ENCODE measurements at places on chromosomes 5 and 9. TPM values are rescaled to one million over a fixed set of nuclear protein-coding genes. Genes with fewer than 3 reads are reported as not detected.
A peak's percentile ranks its signal among the peaks of the same experiment; 100 is the strongest.

DNA sequence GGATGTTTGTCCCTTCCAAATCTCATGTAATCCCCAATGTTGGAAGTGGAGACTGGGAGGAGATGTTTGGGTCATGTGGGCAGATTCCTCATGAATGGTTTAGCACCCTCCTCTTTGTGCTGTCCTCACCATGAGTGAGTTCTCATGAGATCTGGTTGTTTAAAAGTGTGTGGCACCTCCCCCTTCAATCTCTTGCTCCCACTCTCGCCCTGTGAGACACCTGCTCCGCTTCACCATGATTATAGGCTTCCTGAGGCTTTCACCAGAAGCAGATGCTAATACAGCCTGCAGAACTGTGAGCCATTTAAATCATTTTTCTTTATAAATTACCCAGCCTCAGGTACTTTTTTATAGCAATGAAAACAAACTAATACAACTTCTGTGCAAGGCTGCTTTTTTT is 127.3 kb upstream of the CCDC152 start:
- no peak overlapping the region for H3K4me3 ChIP-seq
- no peaks in the 10 kb centered on the region for H3K27me3 ChIP-seq
- H3K36me3 ChIP-seq: no peaks in the 10 kb centered on the region

DNA sequence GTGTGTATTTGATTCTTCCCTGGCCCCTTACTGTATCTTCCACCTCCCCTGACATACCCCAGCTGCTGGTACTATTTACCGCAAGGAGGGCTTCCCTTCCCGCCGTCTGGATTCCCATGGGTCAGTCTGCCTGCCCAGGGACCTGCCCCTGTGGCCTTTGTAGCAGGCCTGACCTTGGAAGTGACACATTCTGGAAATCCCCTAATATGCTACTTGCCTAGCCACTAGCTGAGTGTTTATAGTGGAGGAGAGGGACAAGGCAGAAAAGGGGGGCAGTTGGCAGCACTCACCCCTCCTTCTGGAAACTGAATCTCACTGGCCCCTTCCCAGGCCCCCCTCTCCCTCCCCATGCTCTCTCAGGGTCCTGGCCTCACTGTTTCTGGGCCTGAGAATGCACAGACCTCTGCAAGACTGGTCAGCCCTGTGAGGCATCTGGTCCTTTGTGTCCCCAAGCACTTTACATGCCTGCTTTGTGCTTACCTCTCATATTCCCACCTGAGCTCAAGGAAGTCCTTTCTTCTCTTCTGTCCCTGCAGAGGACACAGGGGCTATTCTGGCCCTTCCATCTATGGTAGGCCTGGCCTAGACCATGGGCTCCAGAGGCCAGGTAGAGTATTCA is 8.2 kb upstream of the CCL21 start:
- H3K36me3 ChIP-seq: no peaks in the 10 kb centered on the region
- H3K4me1 ChIP-seq: no peaks in the 10 kb centered on the region
- no peak overlapping the region for H3K27ac ChIP-seq
- no peak for DNase-seq

Gene PAX5
- total RNA-seq: not detected

Gene AK8
- 0.26 TPM for total RNA-seq

GRCh38 chr9:840343-840742 is 1.2 kb upstream of the DMRT1 start:
- no peaks in the 10 kb centered on the region for H3K4me1 ChIP-seq
- H3K27ac ChIP-seq: no peak overlapping the region
- no peaks in the 10 kb centered on the region for H3K36me3 ChIP-seq
- no peak for DNase-seq

DNA sequence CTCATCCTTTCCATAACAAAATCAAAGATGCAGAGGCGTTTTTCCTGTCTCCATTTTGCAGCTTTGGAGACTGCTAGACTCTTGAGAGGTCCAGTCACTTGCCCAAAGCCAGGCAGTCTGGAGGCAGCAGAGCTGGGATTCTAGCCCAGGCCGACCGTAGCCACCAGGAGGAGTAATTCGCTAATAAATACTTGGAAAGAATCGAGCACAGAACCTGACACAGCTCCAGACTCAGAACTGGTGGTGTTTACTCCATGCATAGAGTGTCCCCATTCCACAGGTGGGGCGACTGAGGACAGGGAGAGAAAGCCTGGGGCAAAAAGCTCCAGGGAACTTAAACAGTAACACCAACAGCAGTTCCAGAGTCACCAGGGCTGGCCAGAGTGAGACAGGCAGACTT is 10.7 kb upstream of the CERCAM start:
- no peak overlapping the region for H3K4me3 ChIP-seq
- H3K4me1 ChIP-seq: no peaks in the 10 kb centered on the region
- peak; percentile 25 for DNase-seq
- H3K27ac ChIP-seq: no peak overlapping the region
- H3K27me3 ChIP-seq: peaks cover under 1% of the 10 kb centered on the region

DNA sequence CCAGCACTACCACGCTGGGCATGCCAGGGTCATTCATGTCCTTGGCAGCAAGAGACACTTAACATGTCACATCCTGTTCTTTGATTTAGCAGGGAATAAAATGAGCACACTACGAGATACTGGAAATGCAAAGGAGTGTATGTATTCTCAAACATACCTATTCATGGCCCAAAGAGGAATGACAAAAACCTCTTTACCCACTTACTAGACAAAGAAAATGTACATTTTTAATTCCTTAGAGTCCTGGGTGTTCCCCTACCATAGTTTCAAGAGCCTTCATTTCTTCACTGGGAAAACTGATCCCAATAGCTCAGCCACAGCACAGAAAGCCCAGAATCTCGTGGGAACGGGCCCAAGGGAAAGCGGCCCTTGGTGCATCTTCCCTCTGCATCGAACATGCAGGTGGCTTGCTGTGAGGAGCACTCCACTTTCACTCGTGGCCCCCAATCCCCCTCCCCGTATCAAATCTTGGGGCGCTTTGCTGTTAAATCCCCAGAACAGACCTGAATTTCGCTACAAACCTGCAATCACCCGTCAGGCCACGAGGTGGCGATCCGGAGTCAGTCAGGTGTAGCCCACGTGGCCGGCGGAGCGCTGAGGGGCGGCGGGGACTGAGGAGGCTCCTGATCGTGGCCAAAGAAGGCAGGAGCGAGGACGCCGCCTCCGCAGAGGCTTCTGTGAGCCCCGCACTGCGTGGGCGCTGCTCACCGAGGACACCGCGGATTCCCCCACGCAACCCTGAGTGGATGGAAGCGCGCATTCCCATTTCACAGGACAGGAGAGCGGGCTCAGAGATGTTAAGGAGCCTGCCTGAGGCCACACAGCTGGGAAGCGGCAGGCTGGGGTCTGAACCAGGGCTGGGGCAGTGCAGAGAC is 91.4 kb downstream of the LMX1B start:
- peaks cover 8% of the 10 kb centered on the region for H3K4me1 ChIP-seq
- peaks cover 3% of the 10 kb centered on the region for H3K27me3 ChIP-seq
- H3K36me3 ChIP-seq: no peaks in the 10 kb centered on the region
- DNase-seq: peak; percentile 48
- peak overlapping the region; percentile 10 for H3K4me3 ChIP-seq

Gene TRPM6
- total RNA-seq: under 0.01 TPM

GRCh38 chr5:11377896-11378295 is 526.4 kb downstream of the CTNND2 start:
- no peaks in the 10 kb centered on the region for H3K36me3 ChIP-seq
- no peaks in the 10 kb centered on the region for H3K4me1 ChIP-seq
- no peak overlapping the region for H3K27ac ChIP-seq
- H3K4me3 ChIP-seq: no peak overlapping the region
- H3K27me3 ChIP-seq: no peaks in the 10 kb centered on the region

DNA sequence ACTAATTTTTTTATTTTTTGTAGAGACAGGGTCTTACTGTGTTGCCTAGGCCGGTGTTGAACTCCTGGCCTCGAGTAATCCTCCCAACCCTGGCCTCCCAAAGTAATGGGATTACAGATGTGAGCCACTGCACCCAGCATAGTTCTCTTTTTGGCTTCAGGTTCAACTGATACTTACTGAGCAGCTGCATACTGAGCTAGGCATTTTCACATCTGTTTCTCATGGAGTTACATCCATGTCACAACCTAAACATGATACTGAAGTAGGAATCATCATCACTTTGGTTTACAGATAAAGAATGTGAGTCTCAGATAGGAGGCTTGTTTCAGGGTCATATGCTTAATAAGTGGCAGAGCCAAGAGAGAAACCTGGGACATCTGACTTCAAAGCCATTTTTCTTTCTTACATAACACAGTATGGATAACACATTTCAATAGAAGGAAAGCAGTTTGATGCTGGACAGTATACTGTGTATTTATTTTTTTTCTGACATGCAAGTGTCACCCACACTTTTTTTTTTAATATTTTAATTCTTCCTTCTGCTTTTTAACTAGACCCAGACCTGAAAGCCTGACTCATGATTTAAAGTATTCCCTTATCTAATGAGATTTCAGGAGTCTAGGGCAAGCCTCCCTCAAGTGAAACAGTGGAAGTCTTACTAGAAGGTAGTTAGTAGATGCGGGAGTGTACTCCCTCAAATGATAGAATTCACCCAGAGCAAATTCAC is 90.8 kb downstream of the HACD4 start:
- H3K27me3 ChIP-seq: no peaks in the 10 kb centered on the region
- H3K36me3 ChIP-seq: no peaks in the 10 kb centered on the region
- H3K4me1 ChIP-seq: peaks cover 2% of the 10 kb centered on the region
- no peak for DNase-seq

- H3K27me3 ChIP-seq: peaks cover 3% of the 10 kb centered on the region
- no peaks in the 10 kb centered on the region for H3K4me1 ChIP-seq
- H3K27ac ChIP-seq: no peak overlapping the region
- H3K36me3 ChIP-seq: no peaks in the 10 kb centered on the region
Measured at GRCh38 chr5:77906806-77907205, 130.7 kb upstream of the TBCA start.

- DNase-seq: no peak
- no peak overlapping the region for H3K4me3 ChIP-seq
- peak overlapping the region; percentile 73 for H3K27ac ChIP-seq
- peaks cover 4% of the 10 kb centered on the region for H3K27me3 ChIP-seq
- peaks cover 22% of the 10 kb centered on the region for H3K4me1 ChIP-seq
Measured at GRCh38 chr5:963310-963672, 45.3 kb upstream of the NKD2 start.

GRCh38 chr9:136291306-136292025 is 12.4 kb downstream of the CCDC187 start:
- no peak overlapping the region for H3K27ac ChIP-seq
- peaks cover 5% of the 10 kb centered on the region for H3K27me3 ChIP-seq
- H3K4me3 ChIP-seq: no peak overlapping the region
- no peak for DNase-seq
- H3K36me3 ChIP-seq: no peaks in the 10 kb centered on the region

DNA sequence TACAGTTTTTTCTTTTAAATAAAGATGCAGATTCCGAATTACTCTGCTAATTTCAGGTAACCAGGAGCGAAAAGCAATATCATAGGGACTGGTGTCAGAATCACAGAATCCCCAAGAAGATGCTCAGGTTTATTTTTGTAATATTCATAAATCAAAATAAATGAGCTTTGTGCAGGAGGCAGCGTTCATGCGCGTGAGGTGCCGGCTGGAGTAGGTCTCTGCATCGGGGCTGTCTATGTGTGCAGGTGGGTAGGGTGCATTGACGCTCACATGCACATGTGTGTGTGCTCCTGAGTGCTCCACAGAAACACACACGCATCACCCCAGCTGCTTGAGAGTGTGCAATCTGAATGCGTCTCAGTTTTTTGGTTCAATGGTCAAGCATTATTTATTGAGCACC is 226.4 kb downstream of the PBX3 start:
- no peak overlapping the region for H3K4me3 ChIP-seq
- no peaks in the 10 kb centered on the region for H3K36me3 ChIP-seq
- no peaks in the 10 kb centered on the region for H3K4me1 ChIP-seq
- no peaks in the 10 kb centered on the region for H3K27me3 ChIP-seq
- no peak overlapping the region for H3K27ac ChIP-seq
- no peak for DNase-seq

DNA sequence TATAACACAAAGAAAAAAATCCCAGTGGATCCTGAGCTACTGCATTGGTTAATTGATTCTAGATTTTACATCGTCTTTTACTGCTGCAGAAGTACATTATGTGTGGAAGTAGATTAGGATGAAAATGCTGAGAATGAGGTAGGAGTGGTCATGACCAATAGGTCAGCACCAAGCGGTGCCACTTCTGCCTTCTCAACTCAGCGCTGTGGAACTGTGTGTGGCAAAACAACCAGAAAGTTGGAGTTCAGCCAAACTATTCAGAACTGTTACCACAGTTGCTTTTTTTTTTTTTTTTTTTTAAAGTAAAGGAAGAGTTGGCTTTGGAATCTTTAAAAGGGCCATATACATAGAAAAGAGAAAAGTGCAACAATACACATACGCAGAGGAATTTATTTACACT is 24.2 kb downstream of the POU5F2 start:
- DNase-seq: peak; percentile 62
- no peaks in the 10 kb centered on the region for H3K36me3 ChIP-seq
- no peak overlapping the region for H3K4me3 ChIP-seq
- H3K4me1 ChIP-seq: no peaks in the 10 kb centered on the region
- no peaks in the 10 kb centered on the region for H3K27me3 ChIP-seq
- H3K27ac ChIP-seq: no peak overlapping the region

Gene ENHO
- total RNA-seq: under 0.01 TPM

DNA sequence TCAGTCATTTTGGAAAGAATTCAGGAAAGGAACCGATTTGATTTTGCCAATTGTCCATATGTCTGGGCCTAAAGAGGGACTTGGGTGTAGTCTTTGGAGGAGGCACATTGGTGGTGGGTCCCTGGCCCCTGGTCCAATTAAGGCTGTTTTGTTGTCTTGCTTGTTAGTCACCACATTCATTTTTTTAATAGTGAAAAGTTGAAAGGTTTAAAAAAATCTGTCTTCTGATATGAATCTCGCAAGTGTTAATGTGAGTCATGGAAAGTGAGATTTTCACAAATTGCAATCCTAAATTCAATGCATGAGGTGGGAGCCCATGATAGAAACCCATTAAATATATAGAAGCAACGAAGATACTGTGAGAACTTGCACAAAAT is 165.9 kb upstream of the OTULINL start:
- H3K4me3 ChIP-seq: no peak overlapping the region
- H3K36me3 ChIP-seq: peaks cover 39% of the 10 kb centered on the region
- H3K27me3 ChIP-seq: no peaks in the 10 kb centered on the region
- peaks cover 25% of the 10 kb centered on the region for H3K4me1 ChIP-seq
- peak overlapping the region; percentile 37 for H3K27ac ChIP-seq
- no peak for DNase-seq

DNA sequence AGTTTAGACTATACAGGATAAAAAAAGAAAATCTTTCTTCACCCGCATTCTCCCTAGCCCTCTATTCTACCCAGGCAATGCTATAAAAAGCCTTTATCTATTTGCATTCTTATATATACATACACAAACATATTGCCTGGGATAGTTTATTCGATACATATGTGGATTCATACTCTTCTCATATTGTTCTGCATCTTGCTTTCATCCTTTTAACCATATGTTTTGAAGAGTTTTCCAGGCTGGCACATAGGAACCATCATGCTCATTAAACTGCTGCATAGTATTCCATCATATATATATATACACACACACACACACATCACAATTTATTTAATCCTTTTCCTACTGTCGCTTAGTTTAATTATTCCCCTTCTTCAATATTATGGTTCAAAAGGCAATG is 461.2 kb downstream of the NTRK2 start:
- H3K4me1 ChIP-seq: no peaks in the 10 kb centered on the region
- H3K27ac ChIP-seq: no peak overlapping the region
- DNase-seq: no peak
- no peaks in the 10 kb centered on the region for H3K36me3 ChIP-seq

GRCh38 chr9:5886114-5886939 is 4.4 kb upstream of the MLANA start:
- no peaks in the 10 kb centered on the region for H3K36me3 ChIP-seq
- no peak overlapping the region for H3K4me3 ChIP-seq
- H3K27ac ChIP-seq: no peak overlapping the region

- no peaks in the 10 kb centered on the region for H3K36me3 ChIP-seq
- peak; percentile 39 for DNase-seq
- H3K27me3 ChIP-seq: no peaks in the 10 kb centered on the region
- H3K27ac ChIP-seq: peak overlapping the region; percentile 100
- peaks cover 7% of the 10 kb centered on the region for H3K4me1 ChIP-seq
Measured at GRCh38 chr5:134226441-134227192, 744 bp upstream of the PPP2CA start.

Gene BRIX1
- 46.9 TPM for total RNA-seq
